Foreskin keratinocyte (primary cell): ENCODE measurements at places on chromosomes 12 and 14.

DNA sequence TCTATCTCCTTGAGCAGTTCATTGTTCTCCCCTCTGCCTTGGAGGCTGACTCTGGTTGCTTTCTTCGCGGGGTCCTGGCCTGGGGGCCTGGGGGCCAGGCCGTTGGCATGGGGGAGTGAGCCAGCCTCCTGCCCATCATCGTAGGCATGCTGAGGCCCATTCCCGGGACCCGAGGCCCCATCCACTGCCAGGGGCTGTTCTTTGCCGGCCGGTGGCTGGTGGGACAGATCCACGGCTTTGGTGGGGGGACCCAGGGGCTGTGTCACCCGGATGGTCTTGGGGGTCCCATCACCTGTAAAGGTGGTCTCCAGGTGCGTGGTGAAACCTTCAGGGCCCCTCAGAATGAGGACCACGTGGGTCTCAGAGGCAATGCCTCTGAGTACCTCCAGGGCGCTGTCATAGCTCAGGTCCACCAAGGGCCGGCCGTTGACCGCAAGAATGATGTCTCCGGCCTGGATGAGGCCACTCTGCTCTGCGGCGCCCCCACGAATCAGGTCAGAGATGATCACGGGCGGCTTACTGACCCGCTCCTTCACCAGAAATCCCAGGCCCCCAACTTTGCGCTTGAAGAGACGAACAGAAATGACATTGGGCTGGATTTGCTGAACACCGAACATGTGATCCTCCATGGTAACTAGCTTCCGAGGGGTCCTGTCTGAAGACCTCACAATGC, 30.8 kb downstream of the NOS1 start:
- DNase-seq, result no peak

DNA sequence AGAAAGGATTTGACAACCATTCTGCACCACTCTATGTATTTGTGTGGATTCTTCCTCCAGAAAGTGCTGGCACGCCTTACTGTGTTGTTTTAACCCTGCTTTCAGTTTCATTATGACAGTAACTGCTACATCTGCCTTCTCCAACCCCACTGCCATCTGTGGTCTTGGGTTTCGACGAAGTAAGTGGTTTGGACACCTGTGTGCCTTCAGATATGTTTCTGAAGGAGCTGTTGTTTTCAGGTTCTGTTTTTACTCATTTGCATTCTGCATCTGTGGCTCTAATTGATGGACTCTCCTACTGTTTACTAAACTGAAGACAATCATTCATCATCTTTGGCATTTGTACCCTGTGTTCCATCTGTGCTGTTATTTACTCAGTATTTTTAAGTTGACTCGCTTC, 4.1 kb downstream of the TSHR start:
- no peak for DNase-seq

DNA sequence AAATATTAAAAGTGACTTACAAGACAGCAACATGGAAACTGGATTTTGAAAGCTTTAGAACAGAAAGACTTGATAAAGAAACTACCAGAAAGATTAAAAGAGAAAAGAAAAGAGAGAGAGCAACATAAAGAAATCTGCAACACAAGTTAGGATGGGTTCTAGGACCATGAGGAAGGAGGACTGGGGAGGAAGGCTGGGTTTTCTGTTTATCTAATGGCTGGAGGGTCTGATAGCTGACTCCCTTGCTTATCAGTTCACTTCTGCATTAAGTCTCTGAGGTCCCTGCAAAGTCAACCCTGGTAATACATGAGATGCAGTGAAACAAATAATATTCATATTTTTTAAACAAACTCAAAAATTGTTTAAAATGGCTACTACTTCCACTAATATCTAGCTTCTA, 90.1 kb downstream of the RPAP3 start:
- no peak for DNase-seq

DNA sequence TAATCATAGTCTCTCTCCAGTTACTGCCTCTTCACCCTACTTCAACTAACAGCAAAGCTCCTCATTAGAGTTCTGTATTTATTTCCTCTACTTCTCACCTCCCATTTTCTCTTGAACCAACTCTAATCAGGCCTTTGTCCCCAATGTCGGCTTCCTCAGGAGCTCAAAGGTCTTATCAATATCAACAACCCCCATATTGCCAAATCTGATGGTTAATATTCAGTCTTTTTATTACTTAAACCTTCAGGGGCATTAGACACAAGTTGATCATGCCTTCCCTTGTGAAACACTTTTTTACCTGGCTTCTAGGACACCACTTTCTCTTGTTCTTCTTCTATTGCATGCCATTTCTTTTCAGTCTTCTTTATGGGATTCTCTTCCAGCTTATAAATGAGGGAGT, 509.0 kb downstream of the NELL2 start:
- DNase-seq, result no peak

DNA sequence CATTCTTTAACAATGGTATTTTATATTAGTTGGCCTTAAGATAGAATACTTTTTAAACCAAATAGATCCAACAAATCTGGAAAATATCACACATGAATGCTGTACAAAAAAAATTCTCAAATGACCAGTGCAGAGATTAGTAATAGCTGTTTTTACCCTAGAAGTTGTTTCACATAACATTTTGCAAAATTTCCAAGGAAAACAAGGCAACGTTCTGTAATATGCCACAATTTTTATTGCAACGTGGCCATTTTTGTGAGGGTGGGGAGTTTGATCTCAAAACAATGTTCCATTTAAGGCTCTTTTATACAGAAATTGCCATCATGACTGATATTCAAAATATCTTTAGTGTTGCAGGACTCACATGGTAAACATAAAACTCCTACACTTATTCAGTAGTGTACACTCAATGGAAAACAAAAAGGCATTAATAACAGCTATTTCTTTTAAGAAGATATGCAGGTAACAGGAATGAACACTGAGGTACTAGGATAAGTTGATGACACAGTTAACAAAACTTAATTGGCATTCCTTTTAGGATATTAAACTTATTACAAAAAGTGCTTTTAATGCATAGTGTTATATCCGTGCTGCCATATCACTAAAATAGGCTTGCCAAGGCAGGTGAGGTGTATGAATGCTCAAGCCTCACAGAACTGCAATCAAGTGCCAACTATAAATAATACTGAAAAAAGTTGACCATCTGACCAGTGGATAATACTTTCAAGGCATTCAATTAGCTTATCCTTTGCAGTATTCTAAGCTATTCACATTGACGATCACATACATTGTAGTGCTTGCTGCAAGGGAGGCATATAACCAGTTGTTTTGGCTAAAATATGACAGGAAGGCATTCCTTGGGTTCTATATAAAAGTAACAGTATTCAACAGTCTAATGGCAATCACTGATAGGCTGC, 2.3 kb downstream of the CFL2 start:
- DNase-seq, result no peak

GRCh38 chr12:70468741-70469140, 102.7 kb downstream of the KCNMB4 start:
- DNase-seq, result no peak

- no peak for DNase-seq
Measured at GRCh38 chr14:35416108-35416750, 11.7 kb upstream of the NFKBIA start.

GRCh38 chr14:93078870-93079269, 36.9 kb downstream of the ITPK1 start:
- no peak for DNase-seq

DNA sequence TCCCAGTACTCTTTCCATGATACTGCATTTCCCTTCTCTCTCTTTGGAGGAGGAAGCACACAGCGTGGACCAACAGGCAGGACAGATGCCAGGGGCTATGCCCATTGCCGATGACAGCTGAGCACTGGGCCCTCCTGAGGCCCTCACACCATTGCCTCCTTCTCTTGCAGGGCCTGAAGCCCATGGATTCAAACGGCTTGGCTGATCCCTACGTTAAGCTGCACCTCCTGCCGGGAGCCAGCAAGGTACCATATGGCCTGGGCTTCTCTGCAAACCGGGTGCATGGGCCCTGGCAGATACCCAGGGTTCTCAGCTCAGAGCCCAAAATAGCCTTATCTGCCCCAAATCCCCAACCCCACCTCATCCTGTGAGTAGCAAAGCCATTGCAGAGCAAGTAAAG, 25.2 kb upstream of the OAS1 start:
- DNase-seq, result no peak

DNA sequence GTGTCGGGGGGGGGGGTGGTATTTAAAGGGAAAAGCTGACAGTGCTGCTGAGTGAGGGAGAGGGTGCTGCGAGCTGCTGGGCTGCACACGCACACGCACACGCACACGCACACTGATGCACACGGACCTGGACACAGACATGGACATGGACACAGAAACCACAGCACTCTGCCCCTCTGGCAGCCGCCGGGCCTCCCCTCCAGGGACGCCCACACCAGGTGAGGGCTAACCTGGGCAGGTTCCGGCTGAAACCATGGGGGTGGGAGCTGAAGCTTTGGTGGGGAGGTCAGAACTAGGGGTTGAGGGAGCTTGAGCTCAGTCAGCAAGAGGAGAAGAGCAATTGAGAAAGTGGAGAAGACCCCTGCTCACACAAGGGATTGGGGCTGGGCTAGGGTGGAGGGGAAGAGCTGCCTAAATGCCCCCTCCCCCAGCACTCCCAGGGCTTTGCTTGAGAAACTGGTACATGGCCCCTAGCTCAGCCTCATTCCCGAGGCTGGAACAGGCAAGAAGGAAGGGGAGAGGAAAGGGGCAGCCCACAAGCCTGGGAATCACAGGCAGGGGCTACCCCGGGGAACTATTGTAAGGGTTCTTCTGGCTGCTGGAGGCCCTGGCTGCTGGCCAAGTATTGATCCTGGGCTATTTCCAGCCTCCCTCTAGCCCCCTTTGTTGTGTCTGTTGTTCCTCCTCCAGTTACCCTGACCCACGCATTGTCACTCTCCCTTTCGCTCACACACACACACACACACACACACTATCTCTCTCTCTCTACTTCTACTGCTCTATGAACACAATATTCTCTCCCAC, at the start of gene REM2:
TSS of gene REM2 (plus strand) at position 50 of the 804 bp plus-strand sequence. CDS start at position 116, 66 bp downstream.
- DNase-seq, result no peak

DNA sequence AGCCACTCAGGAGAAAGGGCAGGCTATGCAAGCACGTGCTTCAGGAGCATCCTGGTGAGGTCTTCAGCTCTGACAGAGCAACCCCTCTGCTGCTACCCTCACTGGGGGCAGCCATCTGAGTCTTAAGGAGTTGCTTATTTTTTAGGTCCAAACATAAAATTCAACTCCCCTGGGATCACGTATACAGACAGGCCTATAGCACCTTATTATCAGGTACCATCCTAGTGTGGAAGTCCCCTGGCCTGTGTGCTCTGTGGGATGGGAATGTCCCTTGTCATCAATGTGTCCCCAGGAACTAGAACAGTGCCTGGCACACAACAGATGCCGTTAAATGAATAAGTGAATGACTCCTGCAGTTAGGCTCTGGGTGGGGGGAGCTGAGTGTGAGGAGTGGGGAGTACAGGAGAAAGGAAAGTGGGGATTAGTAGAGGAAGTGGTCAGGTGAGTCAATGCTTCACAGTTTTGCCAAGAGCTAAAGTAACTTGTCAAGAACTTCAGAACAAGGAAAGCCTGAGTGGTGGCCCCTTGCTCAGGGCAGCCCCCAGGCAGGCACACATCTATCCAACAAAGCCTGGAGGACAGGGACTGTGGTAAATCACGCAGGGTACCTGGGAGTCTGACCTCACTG, 33.5 kb downstream of the DAD1 start:
- DNase-seq, result peak; percentile 79

- peak; percentile 4 for DNase-seq
Measured at GRCh38 chr14:51929166-51929565, 60.2 kb upstream of the RTRAF start.

- DNase-seq, result peak; percentile 15
Measured at GRCh38 chr12:130761537-130762318, 45.6 kb upstream of the RIMBP2 start.

GRCh38 chr12:28063355-28063880, 90.9 kb upstream of the PTHLH start:
- no peak for DNase-seq
